Esophagus mucosa (tissue), 1 donor: ENCODE measurements at places on chromosomes 1 and 21.

- no peak for ATAC-seq
Measured at GRCh38 chr1:3521426-3521825, 67.0 kb downstream of the ARHGEF16 start.

GRCh38 chr21:39667353-39667891, 54.7 kb downstream of the B3GALT5 start:
- no peak for ATAC-seq

- no peak for ATAC-seq
Measured at GRCh38 chr21:36691555-36692041, 7.3 kb upstream of the SIM2 start.

GRCh38 chr21:37146320-37147235, 73.5 kb downstream of the TTC3 start:
- ATAC-seq = no peak

DNA sequence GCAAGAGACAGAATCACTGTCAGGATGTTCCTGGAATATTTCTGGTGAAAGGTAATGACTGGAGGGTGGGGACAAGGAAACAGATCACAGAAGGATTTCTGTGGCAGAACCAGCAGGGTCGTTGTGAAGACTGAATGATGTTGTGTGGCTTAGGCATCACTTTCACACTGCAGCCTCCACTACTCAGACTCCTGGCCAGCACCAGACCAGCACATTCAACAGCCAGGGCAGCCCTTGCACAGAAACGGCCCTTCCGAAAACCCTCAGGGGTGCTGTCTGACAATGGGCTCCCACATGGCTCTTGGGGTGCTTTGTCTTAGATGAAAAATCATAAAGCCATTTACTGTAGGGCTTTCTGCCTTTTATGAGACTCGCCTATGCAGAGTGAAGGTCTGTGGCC, 3.8 kb upstream of the RAB7B start:
- ATAC-seq = no peak

- ATAC-seq = no peak
Measured at GRCh38 chr1:65564493-65564892, 144.0 kb downstream of the LEPR start.

- ATAC-seq = no peak
Measured at GRCh38 chr1:230842801-230843200, 25.5 kb downstream of the C1orf198 start.

DNA sequence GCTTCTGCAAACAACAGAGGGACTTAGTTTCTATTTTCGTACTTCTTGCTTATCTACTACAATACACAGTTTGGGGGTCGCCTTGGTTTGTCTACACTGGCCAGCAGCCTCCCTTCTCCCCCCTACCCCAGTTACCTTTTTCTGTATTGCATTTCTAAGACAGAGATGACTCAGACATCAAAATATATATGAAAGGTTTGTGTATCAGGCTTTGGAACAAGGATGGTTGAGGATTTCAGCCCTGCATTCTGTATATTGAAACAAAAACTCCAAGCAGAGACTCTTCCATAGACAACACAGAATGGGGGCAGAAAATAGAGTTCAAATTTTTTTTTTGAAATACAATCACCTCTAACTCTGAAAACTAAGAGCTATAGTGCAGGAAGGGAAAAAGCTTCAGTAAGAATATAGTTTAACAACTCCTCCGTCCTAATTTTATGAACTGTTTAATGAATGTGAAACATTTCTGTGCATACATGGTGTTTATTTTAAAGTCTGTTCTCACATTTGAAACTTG, 1.9 kb downstream of the SAMD13 start:
- ATAC-seq = no peak

- ATAC-seq = no peak
Measured at GRCh38 chr1:179187043-179187442, 42.4 kb downstream of the ABL2 start.

DNA sequence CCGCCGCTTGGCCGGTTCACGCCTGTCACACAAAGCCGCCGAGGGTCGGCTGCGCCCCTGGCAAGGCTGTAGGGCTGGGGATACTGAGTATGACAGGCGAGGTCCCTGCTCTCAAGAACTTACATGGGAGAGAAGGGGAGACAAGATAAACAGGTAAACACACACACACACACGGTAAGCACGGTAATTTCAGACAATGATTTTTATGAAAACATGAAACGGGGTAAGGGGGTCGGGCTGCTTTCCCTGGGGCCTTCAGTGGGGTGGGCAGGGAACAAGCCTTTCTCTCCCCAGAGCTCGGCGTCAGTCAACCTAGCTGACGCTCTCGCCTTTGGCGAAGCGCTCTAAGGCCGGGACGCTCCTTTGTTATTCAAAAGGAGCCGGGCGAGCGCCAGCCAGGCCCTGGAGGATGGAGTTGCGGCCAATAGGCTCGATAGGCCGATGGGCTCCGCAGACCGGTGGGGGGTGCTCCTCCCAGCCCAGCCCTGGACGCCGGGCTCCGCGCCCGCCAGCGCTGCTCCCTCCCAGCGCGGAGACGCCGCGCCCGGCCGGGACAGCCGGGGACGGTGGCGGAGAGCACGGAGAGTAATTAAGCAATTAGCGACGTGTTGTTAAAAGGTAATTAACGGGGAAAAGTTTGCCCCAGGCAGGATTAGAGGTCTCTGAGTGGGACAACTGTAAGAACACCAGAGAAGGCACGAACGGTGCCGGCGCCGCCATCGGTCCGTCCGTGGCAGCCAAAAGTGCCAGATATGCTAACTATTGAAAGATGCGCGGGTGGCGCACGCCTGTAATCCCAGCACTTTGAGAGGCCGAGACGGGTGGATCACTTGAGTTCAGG, 950 bp upstream of the INKA2 start:
- no peak for ATAC-seq

GRCh38 chr1:233327651-233328141, at the start of gene MAP3K21:
Gene MAP3K21, plus strand, starts transcription at chr1:233327724. Its CDS starts 305 bp downstream, at chr1:233328029.
- ATAC-seq = no peak

GRCh38 chr1:218480588-218481099, 135.5 kb downstream of the TGFB2 start:
- ATAC-seq = peak; percentile 69

DNA sequence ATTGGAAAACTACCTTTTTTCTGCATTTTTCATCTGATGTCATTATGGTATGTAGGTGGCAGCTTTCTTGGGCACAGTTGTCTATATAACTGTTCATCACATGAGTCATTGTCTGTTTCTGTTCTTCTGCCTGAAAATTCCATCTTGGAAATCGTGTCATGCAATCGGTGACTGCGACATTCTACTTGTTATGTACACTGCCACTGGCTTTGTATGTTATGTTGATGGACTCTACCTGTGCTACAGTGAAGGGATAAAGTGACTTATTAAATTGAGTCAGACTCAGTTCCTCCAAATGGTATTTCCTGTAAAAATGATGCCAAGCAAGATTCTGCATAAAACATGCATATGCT, 8.6 kb downstream of the SMAP2 start:
- ATAC-seq = no peak

- no peak for ATAC-seq
Measured at GRCh38 chr1:161949548-161949947, 74.1 kb downstream of the OLFML2B start.

DNA sequence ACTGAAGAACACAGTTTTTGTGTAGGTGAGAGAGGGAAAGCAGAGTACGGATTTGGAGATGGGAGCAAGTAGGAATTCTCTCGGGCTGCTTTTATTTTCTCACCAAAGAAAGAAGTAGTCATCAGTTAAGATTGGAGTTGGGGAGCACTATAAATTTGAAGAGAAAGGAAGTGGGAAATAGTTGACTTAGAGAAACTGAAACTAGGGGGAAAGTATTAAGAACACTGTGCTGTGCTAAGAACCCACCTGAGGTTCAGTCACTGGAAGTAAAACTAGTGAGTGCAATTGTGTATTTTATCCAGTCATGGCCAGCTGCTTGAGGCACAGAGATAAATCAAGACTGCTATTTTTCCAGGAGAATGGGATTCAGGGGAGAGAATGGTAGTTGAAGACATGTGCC, 37.4 kb downstream of the CLCC1 start:
- ATAC-seq = no peak

DNA sequence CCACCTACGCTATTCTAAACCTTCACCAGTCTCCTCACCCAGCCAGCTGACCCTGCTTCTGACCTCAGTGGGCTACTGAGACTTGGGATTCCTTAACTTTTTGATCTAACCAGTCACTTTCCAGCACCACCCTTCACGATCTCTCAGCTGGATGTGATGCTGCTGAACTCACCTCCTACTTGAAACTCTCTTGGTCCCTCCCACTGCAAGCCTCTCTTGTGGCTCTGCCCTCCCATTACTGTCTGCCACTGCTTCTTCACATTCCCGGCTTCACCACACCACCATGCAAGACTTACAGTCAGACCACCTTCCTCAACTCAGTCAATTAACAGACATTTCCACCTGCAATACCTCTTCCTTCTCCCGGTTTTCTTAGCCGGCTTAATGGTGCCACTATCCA, 6.3 kb downstream of the TAF5L start:
- ATAC-seq = no peak

- ATAC-seq = no peak
Measured at GRCh38 chr1:199279067-199279466, 640.2 kb downstream of the PTPRC start.
